Activated naive CD4-positive, alpha-beta T cell treated with Interleukin-2 at 50 U/mL for 16 hours (primary cell): ENCODE measurements at places on chromosomes 5 and 9.

- no peak for DNase-seq
Measured at GRCh38 chr9:118215549-118215948, 511.3 kb downstream of the TLR4 start.

- DNase-seq, result no peak
Measured at GRCh38 chr5:158958021-158958994, 141.4 kb downstream of the EBF1 start.

DNA sequence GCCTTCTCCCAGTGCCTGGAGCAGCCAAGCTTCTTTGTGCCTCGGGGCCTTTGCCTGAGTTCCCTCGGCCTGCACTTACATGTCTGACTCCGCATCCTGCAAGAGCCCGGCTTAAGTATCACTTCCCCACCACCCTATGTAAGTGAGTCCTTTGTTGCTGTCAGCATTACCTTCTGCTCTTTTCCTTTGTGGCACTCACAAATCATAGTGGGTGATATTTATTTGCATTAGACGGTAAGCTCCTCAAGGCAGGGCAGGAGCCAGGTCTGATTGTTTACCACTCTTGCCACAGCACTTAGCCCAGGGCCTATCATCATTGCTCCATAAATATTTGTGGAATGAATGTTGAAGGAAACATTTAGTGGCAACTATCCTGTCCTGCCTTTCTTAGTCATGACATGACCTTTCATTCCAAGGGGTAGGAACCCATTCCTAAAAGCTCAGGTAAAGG, 4.8 kb downstream of the GM2A start:
- DNase-seq, result no peak

- no peak for DNase-seq
Measured at GRCh38 chr9:74035786-74036185, 461.3 kb upstream of the RORB start.

DNA sequence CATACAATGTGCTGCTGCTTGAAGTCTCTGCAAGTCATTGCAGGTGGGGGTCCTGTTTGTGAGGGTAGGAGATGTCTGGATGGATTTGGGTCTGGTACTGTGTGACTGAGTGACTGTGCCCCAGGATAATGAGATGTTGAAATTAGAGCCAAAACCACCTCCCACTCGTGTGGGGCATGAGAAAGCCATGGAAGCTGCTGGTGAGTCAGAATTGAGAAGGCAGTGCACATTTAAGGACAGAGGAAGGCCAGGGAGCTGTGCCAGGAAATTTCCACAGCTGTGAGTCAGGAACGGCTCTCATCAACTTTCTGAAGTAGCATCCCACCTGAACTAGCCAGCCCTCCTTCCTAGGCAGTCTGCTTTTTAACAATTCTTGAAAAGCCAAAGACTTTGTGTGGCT, 229.8 kb downstream of the DRD1 start:
- DNase-seq, result no peak

GRCh38 chr5:126514558-126515141, 80.4 kb downstream of the ALDH7A1 start:
- no peak for DNase-seq

DNA sequence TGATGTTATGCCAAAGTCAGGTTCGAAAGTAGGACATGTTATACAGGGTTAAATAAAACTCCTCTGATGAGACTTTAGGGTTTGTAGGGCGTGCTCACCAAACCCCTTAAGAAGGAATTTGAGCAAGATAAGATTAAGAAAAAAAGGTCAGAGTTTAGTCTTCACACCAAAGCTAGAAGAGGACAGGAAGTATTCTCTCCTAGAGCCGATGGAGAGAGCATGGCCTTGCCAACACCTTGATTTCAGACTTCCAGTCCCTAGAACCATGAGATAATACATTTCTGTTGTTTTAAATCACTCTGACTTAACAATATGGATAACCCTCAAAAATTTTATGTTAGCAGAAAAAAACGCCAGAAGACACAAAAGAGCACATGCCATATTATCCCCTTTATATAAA, 16.3 kb upstream of the PLCXD3 start:
- no peak for DNase-seq

DNA sequence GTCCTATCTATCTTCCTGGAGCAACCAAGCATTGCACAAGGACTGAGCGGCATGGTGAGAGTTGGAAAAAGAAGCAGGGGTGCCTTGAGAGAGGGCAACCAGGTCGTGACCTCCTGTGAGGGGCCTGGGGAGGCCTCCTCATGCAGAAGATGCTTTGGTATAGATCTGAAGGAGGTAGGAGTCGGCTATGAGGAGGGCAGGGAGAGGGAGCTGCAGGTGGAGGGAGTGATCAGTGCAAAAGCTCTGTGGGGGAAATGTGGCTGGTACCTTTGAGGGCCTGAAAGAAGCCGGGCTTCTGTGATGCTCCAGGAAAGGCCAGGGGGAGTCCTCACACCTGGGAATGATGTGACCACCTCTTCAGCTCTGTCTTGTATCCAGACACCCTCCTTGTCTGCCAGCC, 3.6 kb upstream of the SLC25A48 start:
- no peak for DNase-seq

- DNase-seq, result no peak
Measured at GRCh38 chr9:133705576-133705975, 32.6 kb downstream of the SARDH start.

GRCh38 chr5:142627383-142628217, 58.3 kb downstream of the FGF1 start:
- DNase-seq, result no peak

GRCh38 chr5:15620501-15620900, 120.5 kb downstream of the FBXL7 start:
- no peak for DNase-seq

DNA sequence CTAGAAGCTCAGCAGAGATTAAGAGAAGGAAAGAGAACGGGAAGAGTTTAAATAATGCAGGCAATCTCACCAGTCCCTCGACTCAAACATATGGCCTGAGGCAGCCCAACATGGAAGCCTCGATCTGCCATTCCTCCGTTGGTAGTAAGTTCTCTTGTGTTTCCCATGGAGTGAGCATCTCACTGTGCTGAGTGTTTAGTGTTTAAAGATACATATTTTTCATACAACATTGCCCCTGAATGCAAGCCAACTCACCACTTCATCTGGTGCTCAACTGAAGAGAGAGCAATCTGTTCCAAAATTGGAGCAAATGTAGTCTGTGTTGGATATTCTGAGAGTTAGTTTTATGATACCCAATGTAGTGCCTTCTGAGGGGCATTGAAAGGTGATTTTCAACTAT, 171.5 kb upstream of the ATP10B start:
- no peak for DNase-seq

GRCh38 chr5:145869753-145870152, 3.1 kb downstream of the GRXCR2 start:
- DNase-seq, result no peak

DNA sequence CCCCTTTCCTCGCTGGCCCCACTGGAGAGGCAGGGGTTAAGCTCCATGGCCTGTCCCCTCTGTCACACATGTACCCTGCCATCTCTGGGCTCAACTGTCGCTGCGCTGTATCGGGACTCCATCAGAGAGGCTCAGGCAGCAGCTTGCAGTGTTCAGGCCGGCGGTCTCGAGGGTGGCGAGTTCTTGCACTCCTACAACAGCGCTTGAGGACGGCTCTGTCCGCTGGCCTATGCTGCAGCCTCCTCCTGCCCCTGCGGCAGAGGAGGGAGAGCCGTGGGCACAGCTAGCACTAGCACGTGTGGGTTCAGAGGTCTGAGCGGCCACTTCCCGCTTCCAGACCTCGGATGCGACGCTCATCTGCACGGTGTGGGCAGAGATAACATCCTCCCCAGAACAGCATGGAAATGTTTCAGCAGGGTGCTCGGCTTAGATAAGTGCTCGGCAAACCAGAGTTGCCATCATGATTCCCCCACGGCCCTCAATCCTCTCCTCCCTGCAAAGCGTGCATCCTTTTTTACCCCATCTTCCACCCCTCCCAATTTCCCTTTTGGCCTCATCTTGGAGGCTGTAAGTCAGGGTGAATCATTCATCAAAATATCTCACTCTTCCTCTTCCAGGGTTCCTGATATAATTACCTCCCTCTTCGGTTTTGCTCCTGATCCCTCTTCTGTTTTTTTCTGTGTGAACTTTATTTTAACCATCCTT, 41.9 kb upstream of the FUBP3 start:
- DNase-seq, result no peak

DNA sequence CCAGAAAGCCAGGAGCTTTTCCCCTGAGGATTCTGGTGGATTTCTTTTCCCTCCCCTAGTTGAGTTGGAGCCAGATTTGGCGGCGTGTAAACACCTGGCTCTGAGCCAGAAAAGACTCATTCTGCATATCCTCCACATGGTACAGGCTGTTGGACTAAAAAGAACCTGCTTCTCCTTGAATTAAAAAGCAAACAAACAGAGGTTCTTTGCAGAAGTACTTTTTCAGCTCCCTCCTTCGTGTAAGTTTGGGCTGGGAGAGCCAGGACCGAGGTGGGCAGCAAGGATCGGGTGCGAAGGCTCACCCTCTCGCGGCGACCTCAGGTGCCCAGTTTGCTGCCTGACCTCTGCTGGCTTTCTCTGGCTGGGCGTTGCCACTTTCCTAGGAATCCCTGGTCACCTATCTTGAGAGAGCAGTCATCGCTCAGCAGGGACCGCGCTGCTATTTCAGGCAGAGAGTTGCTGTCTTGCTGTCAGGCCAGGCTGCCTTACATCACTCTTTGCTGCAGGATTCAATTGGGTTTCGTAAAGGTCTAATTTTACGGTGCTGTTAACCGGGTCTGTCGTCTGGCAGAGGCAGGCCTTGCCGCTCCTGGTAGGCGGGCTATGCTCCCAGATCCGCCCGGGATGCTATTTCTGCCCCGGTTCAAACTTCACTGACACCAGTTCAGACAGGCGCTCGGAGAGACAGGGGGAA, 3.2 kb downstream of the PAPPA start:
- DNase-seq, result no peak

DNA sequence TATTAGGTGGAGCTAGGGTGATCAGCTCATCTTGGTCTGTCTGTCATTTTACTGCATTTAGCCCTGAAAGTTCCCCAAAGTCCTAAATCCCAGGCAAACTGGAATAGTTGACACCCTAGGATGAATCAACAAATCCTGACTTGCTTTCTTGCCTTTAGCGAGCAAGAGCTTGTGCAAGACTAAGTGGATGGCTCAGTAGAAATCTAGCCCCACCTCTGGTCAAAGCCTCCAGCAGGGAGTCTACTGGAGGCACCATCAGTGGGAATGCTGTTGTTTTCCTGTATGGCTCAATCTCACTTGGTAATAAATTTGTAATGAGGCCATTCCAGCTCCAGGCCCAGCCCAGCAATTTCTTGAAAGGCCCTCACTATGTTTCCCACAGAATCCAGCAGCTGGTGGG, 43.7 kb upstream of the TRPC7 start:
- DNase-seq, result no peak

DNA sequence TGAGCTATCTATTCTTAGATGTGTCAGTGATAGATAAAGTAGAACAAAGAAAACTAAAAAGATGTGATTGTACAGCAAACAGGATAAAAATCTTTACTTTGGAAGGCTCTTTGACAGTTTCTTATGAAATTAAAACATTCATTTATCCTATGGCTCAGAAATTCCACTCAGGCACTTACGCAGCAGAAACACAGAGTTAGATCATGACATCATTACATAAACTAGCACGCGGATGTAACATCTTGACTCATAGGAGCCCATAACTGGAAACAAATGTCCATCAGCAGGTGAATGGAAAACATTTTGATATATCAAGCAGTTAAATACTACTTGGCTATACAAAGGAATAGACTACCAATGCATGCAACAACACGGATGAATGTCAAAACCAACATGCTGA, 45.3 kb downstream of the ICE1 start:
- DNase-seq, result no peak

GRCh38 chr9:99181621-99182020, 40.1 kb downstream of the ALG2 start:
- no peak for DNase-seq

GRCh38 chr9:137453643-137454081, 5.5 kb downstream of the NSMF start:
- peak; percentile 62 for DNase-seq

- no peak for DNase-seq
Measured at GRCh38 chr5:17412760-17413671, 85.0 kb upstream of the TAF11L2 start.

GRCh38 chr5:141657937-141658545, 6.8 kb upstream of the FCHSD1 start:
- DNase-seq, result no peak

GRCh38 chr9:95096381-95096780, 221.1 kb downstream of the FANCC start:
- no peak for DNase-seq

DNA sequence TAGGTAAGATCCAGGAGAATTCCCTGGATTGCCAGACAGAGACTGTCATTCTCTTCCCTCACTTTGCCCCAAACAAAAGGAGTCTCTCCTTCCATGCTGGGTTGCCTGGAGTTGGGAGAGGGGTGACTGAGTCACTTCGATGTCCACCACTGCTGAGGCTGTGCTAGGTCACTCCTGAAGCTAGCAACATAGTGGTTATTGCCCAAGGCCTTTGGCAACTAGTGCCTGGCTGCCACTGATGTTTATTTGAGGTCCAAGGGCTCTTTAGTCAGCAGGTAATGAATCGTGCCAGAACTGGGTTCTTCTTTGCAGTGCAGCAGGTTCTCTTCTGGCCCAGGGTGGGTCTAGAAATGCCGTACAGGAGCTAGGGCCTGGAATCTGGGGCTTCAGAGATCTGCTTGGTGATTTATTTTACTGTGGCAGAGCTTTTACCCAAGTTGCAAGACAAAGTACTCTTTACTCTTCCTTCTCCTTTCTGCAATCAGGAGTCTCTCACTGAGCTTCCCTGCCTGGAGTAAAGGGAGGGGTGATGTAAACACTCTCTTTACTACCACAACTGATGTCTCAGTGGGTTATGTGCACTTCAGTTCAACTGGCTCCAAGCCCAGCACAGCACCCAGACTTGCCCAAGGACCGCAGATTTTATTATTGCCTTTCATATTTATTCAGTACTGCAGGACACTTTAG, 155.7 kb upstream of the SH3GL2 start:
- DNase-seq, result no peak

DNA sequence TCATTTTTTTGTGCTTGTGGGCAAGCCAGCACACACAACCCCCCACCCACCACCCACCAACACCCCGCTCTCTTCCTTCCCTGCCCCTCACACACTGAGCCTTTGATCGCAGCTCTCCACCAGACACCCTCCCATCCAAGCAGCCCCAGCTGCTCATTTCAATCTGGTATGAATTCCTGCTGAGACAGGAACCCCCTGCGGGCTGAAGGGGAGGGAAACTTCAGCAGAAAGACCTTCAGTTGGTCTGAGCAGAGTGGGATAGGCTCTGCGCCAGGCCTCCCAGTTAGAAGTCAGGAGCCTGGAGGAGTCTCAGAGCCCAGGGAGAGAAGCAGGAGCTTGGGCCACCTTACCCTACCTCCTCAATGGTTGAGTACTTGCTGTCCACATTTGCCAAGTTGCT, 7.2 kb downstream of the PCDHGC5 start:
- DNase-seq, result no peak

DNA sequence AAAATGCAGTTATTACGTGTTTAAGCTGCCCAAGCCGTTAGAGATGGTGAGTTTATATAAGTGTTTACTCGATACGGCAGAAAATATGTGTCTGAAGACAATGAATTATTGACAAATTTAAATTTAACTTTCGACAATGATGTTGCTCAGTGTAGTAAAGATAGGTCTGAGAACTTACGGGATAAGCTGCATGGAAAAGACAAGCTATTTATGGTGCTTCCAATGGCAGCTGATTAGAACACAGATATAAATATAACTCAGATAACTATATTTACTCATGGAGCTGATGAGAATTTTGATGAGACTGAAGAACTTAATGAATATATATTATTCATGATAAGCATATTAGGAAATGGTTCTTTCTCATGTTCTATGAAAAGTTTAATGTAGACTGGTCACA, 139.3 kb downstream of the AUH start:
- no peak for DNase-seq

- DNase-seq, result no peak
Measured at GRCh38 chr5:180472269-180472668, 21.9 kb upstream of the CNOT6 start.
